Breast epithelium (tissue), 4 donors: ENCODE measurements at places on chromosomes 7 and 10.

- no peak overlapping the region for H3K4me3 ChIP-seq
- DNase-seq, result no peak
- no peaks in the 10 kb centered on the region for H3K27me3 ChIP-seq
- H3K27ac ChIP-seq, result no peak overlapping the region
- H3K4me1 ChIP-seq, result no peaks in the 10 kb centered on the region
- H3K36me3 ChIP-seq, result no peaks in the 10 kb centered on the region
These were observed 24.7 kb upstream of the DPYSL4 start for GRCh38 chr10:132162021-132162531.

DNA sequence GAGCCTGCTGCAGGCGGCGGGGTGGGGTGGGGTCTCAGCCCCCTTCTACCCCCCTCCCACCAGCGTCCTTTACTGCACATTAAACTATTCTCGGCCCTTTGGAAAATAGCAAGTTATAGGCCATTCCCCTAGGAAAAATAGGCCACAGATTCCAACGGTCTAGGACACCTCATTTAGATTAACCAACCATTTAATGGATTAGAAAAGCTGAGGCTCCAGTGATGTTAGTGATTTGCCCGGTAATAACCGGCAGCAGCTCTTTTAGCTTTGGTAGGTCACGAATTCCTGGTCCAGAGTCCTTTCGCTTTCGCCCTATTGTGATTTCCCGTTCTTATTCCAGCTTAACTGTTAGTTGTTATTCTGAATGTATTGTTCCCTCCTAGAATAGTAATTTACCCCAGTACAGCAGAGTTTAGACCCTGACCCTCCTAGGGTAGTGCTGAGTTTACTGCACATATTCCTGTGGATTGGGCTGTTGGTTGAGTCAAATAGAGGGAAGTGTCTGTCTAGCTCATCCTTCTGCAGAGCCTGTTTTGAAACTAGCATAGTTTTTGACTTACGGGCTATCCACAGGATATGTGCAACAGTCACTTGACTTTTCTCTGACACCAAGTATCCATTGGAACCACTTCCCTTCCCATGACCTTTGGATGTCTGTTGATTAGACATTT is 754 bp downstream of the GSTO1 start:
- peak overlapping the region; percentile 99 for H3K27ac ChIP-seq
- H3K4me1 ChIP-seq, result no peaks in the 10 kb centered on the region
- H3K4me3 ChIP-seq, result peak overlapping the region; percentile 93
- DNase-seq, result no peak
- no peaks in the 10 kb centered on the region for H3K27me3 ChIP-seq

DNA sequence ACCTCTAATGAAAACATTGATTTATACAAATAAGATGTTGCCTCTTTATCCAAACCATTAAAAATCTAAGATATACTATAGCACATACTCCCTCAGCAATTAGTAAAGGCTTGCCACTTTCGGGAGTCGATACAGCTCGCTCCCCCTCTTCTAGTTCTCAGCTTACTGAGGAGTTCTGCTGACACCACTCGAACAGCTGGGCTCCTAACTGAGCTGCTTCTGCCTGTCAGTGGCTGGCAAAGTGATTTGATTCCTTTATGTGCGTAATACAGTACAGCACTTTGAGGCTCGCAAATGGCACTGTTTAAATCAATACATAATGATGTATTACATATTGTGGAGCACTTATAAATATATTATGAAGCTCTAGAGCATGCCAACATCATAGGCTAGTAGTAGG is 241.8 kb downstream of the CREB5 start:
- no peaks in the 10 kb centered on the region for H3K36me3 ChIP-seq
- H3K4me1 ChIP-seq, result no peaks in the 10 kb centered on the region
- H3K27me3 ChIP-seq, result no peaks in the 10 kb centered on the region
- H3K27ac ChIP-seq, result no peak overlapping the region
- DNase-seq, result no peak

DNA sequence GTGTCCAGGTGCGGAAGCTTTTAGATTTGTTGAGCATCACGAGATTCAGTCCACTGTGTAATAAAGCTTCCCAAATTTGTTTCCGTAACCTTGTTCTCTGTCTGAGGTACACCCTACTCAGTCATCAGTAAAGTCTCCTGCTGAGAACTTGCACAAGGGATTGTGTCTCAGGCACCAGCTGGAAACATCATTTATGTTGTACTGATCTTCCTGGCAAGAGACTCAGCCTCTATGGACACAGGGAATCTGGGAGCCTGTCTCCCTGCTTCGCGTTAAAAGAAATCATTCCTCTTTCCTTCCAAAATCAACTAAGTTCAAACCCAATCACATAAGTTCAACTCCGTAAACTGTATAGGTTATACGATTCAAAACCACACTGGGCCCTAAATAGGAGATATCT is 336.8 kb downstream of the GPR37 start:
- no peaks in the 10 kb centered on the region for H3K27me3 ChIP-seq
- DNase-seq, result no peak
- no peaks in the 10 kb centered on the region for H3K4me1 ChIP-seq
- H3K36me3 ChIP-seq, result no peaks in the 10 kb centered on the region

- no peaks in the 10 kb centered on the region for H3K36me3 ChIP-seq
- no peaks in the 10 kb centered on the region for H3K27me3 ChIP-seq
- no peak overlapping the region for H3K27ac ChIP-seq
- no peaks in the 10 kb centered on the region for H3K4me1 ChIP-seq
- no peak overlapping the region for H3K4me3 ChIP-seq
These were observed 236.4 kb upstream of the CCDC6 start for GRCh38 chr10:60142736-60143135.
